ENCODE measurements at places on chromosomes 5 and 9. TPM values are rescaled to one million over a fixed set of nuclear protein-coding genes. Genes with fewer than 3 reads are reported as not detected.
A peak's percentile ranks its signal among the peaks of the same experiment; 100 is the strongest.

DNA sequence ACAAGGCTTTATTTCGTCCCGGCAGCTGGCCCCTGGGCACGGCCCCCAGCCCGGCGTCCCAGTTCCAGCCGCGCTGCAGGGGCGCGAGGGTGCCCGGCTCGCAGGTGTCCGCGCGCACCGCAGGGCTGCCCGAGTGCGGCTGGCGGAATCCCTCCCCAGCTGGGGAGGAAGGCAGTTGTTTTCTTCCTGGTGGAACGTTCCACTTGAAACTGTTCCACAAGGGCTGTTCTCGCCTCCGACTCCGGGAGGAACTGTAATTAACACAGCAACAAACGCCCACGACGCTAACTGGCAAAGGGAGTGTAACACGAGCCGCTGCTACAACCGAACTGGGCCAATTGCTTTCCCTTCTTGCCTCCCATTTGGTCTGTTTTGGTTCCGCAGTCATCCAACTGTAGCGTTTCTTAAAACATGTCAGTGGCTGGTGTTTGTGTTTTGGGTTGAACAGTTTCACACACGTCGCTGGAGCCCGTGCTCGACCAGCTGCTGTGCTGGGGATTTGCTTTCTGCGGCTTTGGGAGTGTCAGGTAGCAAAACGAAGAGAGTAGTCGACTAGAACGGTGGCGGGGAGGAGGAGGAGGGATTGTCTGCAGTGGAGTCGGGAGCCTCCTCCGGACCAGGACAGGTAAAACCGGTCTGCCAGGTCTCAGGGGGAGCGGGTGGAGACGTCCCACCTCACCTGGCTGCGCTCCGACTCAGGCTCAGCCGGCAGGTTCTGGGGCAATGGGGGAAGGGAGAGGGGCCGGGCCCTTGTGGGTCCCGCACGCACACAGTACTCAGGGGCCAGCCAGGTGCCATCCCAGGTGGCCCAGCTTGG lies 131.6 kb upstream of the NIPBL start:
- DNase-seq = peak; percentile 67

- no peak for DNase-seq
These were observed 1.4 kb upstream of the AGGF1 start for GRCh38 chr5:77028631-77029375.

GRCh38 chr5:127001621-127002296 lies 28.6 kb downstream of the MARCHF3 start:
- DNase-seq = no peak

GABRA1 gene
- total RNA-seq = not detected

NUTM2F gene
- total RNA-seq = not detected

IL3 gene
- total RNA-seq = not detected
